ENCODE measurements at places on chromosomes 11 and 22.

- DNase-seq: no peak
These were observed 11.0 kb upstream of the UCP3 start for GRCh38 chr11:74019860-74020259.

GRCh38 chr11:121636081-121636799, 183.5 kb upstream of the SORL1-AS1 start:
- no peak for DNase-seq

DNA sequence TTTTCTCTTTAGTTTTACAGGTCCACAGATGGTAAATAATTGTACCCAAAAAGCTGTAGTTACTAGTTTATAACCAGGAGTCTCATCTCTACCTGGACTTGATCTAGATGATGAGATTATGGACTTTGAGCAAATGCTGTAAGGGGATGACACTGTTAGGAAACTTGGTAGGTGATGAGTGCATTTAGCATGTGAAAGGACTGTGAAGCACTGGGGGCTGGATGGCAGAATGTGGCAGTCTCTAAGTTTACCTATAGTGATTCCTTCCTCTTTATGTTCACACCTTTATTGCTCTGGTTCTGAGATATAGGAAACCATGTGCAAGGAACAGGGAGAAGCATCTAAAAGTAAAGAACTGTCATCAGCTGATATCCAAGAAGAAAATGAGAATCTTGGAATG, 230.7 kb upstream of the CHORDC1 start:
- no peak for DNase-seq

DNA sequence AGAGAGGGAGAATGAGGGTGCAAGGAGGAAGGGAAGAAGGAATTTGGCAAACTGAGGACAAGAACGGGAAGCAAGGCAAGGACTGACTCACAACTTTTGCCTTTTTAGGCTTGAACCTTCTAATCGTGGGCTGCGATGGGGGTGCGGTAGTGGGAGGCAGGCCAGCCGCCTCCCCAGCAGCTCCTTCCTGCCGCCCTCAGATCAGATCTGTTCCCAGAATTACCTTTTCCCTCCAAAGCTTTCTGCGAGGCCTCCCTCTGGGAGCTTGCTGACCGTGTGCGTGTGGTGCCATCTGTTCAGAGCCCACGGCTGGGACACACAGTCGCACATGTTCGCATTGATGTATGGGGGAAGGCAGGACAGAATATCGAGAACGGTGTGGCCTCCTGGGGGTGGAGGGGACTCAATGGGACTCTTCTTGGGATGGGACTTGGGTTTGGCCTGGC, 86.9 kb upstream of the PARVA start:
- DNase-seq: no peak

DNA sequence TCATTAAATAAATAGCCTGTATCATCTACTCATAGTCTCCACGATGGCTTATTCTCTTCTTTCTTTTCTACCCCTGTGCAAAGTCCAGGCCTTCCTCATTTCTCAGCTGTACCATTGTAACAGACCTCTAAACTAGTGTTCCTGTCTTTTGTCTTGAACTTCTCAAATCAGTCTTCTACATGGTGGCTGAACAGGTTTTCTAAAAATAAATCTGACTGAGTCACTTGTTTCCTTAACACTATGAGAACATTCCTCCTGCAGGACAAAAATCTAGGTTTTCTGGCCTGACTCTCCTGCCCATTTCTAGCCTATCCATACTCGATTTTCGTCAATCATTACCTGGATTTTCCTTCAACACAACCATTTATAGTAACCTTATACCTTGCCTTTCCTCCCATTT, 1080.8 kb upstream of the TENM4 start:
- DNase-seq: no peak

GRCh38 chr11:67629386-67630227, at the start of gene NUDT8:
Gene NUDT8, minus strand, starts transcription at chr11:67629937. Its CDS starts 26 bp downstream, at chr11:67629911.
- peak; percentile 84 for DNase-seq

GRCh38 chr11:71399341-71399740, 48.9 kb downstream of the DHCR7 start:
- no peak for DNase-seq
